ENCODE measurements at places on chromosomes 11 and 22. TPM values are rescaled to one million over a fixed set of nuclear protein-coding genes. Genes with fewer than 3 reads are reported as not detected.
A peak's percentile ranks its signal among the peaks of the same experiment; 100 is the strongest.

- DNase-seq, result no peak
Observed at GRCh38 chr22:35564975-35565867, 24.6 kb downstream of the RASD2 start.

GRCh38 chr11:38315151-38315550, 1717.1 kb upstream of the RAG2 start:
- DNase-seq, result no peak

GRCh38 chr11:5071799-5072198, 2.4 kb downstream of the OR52E1 start:
- DNase-seq, result no peak

GRCh38 chr11:103648670-103649400, 387.6 kb upstream of the DDI1 start:
- DNase-seq, result no peak

DNA sequence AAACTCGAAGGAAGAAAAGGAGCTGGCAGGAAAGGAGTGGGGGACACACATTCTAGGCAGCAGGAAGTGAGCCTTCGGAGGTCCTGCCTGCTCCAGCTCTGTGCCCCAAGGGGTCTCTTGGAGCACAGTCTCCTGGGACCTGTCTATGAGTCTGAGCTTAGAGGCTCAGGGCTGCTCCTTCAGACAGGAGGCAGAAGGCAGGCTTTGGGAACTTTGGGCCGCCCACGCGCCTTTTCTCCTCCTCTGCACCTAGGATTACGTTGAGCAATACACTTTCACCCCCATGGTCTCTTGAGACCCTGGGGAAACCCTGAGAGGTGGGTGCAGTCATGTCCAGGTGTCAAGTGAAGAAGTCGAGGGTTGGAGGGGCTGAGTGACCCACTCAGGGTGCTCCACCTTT, 965 bp downstream of the TCN2 start:
- DNase-seq, result no peak

- no peak for DNase-seq
Observed at GRCh38 chr22:24027389-24027975, 16.4 kb downstream of the CABIN1 start.

GRCh38 chr11:72091292-72091691, 10.6 kb downstream of the LRRC51 start:
- DNase-seq, result peak; percentile 86

DNA sequence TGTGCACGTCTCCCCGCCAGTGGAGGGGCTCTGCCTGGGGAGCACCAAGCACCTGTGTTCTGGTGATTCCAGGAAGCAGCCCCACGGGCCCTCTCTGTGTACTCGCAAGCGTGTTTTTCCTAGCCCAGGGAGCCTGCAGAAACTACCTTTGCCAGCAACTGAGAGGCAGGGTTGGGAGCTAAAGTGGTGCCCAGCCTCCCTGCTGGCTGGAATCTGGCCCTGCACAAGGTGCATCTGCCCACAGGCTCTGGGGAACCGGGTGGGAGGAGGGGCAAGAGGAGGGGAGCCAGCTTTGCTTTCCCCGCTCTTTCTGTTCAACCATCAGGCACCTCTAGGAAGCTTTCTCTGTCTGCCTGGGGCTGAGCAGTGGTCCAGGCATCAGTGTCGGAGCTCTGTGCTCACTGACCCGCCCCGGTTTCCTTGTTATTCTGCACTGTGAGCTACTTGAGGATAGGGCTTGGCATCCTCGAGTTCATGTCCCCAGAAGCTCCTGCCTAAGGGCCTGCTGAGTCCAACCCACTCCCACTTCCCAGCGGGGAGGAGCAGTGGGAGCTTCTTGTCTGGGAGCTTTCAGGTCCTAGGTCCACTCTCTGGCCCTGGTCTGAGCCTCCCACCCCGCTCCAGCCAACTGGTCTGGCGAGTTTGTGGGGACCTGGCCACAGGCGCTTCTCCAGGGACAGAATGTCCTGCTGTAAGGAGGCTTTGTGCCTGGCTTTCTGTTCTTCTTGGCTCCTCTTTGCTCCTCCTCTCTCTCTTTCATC, 14.9 kb downstream of the DAGLA start:
- no peak for DNase-seq

DNA sequence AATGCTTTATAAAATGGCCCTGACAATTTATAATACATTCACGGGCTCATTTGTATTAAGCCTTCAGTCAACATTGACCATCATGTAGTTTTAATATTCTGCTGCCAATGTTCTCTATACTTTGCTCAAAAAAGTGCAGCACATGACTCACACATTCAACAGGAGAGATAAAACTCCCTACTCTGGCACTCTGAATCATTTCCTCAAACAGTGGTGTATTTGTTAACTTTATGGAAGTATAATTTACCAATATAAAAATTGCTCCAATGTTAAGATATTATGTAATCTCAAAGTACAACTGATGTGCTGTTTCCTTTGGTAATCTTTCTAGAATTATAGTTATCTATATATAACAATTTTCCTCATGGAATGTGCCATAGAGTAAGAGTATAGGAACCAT, 39.9 kb downstream of the MAML2 start:
- no peak for DNase-seq

DNA sequence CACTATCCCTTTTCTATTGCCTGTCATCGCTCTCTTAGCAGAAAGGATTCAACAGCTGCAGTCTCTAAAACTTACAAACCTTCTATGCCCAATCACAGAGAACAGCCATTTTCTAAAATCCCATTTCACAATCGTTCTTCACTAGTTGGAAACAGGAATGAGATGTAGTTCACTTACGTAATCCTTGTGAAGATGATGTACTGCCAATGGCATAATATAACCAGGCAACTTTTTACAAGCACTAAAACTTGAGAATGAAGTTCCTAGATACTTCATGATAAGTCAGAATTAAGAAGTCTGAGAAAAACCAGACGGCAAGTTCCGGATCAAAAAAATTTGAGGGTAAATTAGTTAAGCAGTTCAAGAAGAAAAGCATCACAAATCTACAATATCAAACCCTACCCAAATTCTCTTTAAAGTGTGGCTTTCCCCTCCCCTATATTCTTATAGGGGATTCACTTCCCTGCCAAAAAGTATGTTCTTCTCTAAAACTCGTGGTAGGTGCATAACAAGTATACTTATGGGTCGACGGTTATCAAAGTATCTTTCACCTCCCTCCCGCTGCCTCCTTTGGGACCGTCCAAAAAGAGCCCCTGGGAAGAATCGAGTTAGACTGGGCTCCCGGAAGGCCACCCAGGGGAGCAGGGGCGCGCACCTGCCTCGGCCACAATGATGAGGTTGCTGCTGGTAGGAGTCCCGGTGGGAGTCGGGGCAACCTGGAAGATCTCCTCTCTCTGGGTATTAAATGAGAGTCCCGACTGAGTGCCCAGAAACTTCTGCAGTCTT, 666 bp downstream of the MSANTD4 start:
- peak; percentile 9 for DNase-seq

GRCh38 chr11:45252877-45253276, 33.3 kb downstream of the SYT13 start:
- DNase-seq, result no peak

- DNase-seq, result no peak
Observed at GRCh38 chr11:102552447-102553194, 22.1 kb upstream of the MMP7 start.

DNA sequence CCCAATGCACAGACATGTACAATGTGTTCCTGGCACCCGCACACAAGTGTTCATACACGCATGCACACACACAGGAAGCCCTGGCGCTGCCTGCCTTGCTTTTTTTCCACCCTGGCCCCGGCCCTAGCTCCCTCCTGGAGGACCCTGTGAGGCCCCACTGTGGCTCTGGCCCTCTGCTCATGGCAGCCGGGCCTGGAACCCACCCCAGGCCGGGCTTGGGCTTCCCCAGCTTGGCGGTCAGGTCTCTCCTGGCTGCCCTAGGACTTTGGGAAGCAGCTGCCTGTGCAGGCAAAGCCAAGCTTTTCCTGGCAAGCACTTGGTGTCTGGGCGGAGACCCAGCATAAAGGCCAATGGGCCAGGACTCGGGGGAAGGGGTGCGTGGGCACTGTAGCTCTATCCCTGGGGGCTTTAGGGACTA, 30.5 kb downstream of the CD82 start:
- DNase-seq, result peak; percentile 89

ABTB2 gene
- polyA plus RNA-seq, result 7.8 TPM

OR4A16 gene
- polyA plus RNA-seq, result not detected

ANGPTL5 gene
- polyA plus RNA-seq, result 2.4 TPM

ZNF280A gene
- polyA plus RNA-seq, result not detected

RASGRP2 gene
- polyA plus RNA-seq, result 38.0 TPM

KRTAP5-11 gene
- polyA plus RNA-seq, result not detected

SMC1B gene
- 0.16 TPM for polyA plus RNA-seq

All from muscle of leg (tissue), 16 donors.